Stimulated activated CD4-positive, alpha-beta T cell treated with anti-CD3 and anti-CD28 coated beads, Interleukin-12 subunit alpha, Interleukin-12 subunit beta, amount 100 ng/mL, for 4 hours (primary cell): ENCODE measurements at places on chromosomes 4 and X.
A peak's percentile ranks its signal among the peaks of the same experiment; 100 is the strongest.

DNA sequence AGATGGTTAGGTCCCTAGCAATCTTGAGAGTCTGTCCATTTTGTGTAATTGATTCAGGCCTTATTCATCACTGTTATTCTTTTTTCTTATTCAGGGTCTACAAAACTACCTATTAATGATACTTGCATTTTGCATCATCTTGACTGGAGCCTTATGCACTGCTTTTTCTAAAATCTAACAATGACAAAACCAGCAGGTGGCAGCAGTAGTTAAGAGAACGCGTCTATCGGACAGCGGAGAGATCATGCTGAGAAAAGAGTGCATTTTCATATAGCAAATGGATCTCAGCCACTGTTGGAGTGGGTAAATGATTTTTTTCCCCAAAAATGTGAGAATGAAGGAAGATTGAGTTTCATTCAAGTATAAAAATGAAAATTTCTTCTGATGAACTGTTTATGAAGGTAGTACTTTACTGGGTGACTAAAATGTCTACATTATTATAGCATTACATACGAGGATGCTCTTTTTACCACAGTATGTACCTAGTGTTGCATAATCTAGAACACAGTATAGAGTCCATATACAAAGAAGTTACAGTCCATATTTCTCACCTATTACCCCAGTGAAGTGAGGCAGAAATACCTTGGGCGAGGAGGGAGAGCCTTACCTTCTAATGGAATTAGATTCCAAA lies 43.2 kb downstream of the TMEM144 start:
- DNase-seq = peak; percentile 14

- DNase-seq = no peak
These were observed 1.5 kb downstream of the USP51 start for GRCh38 chrX:55488006-55488592.

DNA sequence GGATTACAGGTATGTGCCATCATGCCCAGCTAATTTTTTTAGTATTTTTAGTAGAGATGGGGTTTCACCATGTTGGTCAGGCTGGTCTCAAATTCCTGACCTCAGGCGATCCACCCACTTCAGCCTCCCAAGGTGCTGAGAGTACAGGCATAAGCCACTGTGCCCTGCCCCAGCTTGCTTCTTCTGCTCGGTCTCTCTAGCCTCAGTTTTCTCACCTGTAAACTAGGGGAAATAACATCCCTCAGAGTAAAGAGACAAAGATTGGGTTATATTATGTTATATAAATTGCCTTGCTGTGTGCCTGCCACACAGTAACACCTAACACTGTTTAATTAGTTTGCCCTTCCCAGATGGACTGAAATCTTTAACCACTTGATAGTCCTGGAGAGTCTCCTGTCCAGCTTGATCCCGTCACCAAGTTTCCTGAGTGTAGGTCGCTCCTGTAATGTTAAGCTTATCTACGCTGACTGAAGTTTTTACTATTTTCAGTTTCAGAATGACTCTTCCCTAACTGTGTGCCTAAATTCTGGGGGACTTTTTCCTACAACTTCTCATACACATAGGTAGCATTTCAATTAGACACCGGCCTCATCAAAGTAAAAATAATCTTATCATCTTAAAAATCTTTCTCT lies 412.7 kb upstream of the TENM3 start:
- no peak for DNase-seq

DNA sequence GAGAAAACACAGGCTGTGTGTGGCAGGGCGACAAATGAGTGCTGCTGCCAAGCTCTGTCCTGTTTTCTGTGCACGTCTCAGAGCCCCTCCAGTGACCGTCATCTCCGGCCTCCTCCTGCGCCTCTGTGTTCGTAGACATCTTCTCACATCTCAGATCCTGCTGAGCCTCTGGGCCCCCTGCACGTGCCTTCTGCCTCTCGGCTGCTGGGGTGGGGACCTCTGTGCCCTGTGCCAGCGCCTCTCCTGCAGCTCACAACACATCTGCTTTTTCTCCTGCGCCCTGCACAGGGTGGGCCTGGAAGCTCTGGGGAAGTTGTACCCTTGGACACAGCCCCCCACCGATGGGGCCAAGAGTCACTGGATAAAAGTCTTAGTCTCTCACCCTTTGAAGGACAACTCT lies 2.4 kb upstream of the CTAG2 start:
- no peak for DNase-seq

GRCh38 chrX:39398963-39399261 lies 597.7 kb downstream of the MID1IP1 start:
- DNase-seq = no peak

DNA sequence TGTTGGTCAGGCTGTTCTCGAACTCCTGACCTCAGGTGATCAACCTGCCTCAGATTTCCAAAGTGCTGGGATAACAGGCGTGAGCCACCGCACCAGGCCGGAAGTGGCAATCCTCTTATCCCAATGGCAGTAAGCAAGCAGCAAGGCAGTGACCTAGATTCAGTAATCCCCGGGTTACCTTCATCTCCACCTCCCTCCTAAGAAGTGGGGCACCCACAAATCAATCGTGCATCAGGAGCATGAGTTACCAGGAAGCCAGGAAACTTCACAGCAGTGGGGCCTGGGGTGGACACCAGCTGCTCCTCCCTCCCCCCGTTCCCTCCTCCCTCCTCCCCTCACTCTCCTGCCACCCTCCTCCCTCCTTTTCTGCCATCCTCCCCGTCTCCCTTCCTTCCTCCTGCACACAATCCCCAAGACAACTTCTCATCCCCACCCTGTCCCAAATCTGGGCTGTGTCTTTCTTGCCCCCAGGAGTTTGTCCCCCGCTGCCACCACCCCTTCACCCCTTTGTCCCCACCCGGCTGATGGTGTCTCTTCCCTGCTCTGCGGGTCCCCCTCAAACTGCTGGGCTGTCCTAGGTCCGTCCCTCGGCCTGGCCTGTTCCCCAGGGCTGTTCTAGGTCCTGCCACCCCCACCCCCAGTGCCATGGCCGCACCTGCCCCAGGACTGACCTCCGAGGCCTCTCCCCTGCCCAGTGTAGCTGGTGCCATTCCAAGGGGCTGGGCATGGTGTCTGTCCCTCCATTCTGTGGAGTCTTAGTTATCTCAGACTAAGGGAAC lies 2.2 kb downstream of the PDE6B start:
- DNase-seq = no peak

DNA sequence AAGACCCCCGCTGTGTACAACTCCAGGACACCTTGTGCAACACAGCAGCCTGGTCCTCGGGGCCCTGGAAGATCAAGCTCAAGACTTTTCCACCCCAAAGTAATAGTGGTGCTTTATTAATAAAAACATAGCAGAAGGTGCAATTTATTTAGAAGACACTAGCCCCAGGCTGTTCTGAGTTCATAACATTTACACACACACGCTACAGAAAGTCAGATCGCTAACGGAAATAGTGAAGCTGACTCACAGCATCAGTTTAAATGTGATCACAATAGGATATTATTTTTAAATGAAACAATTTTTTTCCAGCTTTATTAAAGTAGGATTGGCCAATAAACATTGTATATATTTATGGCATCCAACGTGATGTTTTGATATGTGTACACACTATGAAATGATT lies 141.0 kb downstream of the STK32B start:
- no peak for DNase-seq

DNA sequence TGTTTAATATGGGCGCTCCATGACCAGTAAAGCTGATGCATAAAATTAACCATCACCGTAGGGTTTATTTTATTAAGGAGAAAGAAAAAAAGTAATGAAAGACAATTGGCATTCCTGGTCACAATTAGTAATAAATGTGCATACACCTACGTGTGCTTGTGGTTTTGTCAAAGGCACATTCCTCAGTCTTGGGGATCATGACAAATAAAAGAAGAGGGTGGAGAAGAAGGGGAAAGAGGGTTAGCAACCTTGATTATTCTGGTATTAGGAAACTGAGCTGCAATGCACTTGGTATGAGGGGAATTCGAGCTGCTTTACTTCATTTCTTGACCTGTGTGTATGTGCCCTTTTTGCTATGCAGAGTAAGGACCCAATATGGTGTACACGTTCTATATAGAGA lies 1798.3 kb upstream of the PCDH7 start:
- no peak for DNase-seq

- DNase-seq = no peak
These were observed 1443.3 kb downstream of the RAPGEF2 start for GRCh38 chr4:160546201-160546600.

DNA sequence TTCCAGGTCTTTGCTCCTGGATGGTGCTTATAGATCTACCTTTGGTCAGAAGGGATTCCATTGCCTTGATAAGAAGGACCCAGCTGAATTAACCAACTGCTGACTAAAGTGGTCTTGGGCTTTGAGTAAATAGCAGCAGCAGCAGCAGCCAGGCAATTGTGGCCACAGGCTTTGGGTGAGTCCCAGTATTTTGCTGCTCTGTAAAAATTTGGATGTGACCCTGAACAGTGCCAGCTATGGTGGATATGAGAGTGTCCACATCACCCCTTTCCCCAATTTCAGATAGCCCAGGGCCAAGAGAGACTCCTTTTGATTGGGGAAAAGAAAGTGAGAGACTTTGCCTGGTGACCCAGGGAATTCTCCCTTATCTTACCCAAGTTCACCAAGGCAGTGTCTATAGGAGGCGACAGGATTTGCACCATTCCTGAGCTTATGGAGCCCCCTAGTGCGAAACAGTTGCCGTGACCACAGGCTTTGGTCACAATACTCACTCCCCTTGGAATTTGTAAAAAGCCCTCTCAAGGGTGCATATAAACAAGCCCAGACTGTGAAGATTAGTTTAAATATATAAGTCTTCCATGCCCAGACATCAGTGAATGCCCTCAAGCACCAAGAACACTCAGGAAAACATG lies 518.0 kb downstream of the TMA16 start:
- DNase-seq = peak; percentile 4

GRCh38 chrX:132940727-132941327 lies 17.6 kb downstream of the HS6ST2 start:
- no peak for DNase-seq

- no peak for DNase-seq
These were observed 106.2 kb upstream of the AFAP1 start for GRCh38 chr4:8045909-8046308.

- DNase-seq = no peak
These were observed 16.3 kb downstream of the RNF128 start for GRCh38 chrX:106742805-106743204.

DNA sequence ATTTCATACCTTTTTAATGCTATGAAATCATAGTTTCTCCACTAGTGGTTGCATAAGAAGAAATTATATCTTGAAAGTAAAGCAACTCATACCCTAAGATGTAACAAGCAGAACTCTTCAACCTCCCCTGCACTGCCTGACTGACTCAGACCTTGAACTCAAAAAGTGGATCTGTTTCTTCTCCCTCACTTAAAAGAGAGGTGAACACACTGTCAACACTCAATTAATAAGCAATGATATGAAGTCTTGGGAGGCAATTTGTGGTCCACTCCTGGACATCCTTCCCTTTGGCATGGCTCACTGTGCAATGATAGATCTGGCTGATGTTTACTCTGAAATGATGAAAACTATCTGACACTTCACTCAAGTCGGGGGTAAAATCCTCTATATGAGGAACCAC lies 282.0 kb upstream of the DKK2 start:
- no peak for DNase-seq

DNA sequence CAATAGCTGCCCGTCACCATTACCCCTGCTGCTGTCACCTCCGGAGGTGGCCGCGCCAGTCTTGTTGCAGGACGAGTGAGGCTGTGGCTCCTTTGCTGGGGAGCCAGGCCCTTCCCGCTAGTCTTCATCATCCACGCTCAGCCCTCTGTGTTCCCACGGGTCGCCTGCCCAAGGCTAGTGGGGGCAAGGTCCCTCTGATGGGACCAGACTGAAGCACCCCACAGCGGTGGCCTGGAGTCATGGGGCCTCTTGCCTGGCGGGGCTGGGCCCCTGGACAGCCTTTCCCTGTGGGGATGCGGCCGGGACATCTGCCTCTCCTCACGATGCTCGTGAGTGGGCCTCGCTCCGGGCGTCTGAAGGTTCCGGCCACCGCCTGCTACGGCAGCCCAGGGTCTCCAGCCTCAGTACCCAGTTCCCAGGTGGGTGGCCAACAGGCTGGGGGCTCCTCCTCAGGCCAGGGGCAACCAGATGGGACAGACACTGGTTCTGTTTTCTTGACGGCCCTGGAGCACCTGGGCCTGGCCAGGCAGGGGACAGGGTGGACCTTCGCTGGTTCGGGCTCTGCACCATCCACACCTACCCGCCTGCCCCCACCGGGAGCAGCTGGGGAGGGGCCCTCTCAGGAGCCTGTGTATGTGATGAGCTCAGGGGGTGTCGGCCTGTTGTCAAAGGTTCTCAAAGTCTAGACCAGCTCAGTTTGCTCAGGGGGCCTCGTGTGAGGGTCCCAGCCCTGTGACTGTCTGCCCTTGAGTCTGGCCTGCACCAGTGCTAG lies 32.3 kb downstream of the DOK7 start:
- DNase-seq = no peak

DNA sequence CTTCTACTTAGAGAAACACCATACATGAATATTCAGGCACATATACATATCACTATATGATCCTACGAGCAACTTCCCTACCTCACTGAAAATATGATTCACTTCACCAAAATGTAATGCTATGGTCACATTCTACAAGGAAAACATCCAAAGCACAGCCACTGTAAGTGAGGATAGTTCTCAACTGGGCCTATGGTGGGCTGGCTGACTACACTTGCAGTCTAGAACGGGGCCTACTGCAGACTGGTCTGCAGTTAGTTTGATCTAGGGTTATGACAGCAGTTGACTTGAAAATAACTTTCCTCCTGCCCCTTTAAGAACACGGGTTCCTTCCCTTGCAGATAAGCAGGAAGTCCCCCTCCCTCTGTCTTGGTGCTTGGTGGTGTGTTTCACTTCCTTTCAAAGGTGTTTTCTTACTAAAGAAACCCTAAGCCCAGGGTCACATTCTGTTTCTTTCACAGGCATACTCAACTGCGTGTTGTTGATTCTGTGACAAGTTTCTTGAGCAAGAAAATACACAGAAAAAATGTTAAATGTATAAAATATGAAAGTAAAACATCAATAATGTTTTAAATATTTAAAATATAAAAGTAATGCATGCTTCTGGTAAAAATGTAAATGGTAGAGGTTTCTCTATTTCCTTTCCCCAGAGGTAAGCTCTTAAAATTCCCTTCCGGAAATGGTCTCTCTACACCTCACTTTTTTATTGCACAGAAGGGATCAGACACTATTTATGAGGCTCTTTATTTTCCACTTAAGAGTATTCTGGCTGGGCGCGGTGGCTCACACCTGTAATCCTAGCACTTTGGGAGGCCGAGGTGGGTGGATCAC lies 18.0 kb upstream of the TMSB4X start:
- no peak for DNase-seq

- no peak for DNase-seq
These were observed 34.7 kb downstream of the CRMP1 start for GRCh38 chr4:5858020-5858769.

DNA sequence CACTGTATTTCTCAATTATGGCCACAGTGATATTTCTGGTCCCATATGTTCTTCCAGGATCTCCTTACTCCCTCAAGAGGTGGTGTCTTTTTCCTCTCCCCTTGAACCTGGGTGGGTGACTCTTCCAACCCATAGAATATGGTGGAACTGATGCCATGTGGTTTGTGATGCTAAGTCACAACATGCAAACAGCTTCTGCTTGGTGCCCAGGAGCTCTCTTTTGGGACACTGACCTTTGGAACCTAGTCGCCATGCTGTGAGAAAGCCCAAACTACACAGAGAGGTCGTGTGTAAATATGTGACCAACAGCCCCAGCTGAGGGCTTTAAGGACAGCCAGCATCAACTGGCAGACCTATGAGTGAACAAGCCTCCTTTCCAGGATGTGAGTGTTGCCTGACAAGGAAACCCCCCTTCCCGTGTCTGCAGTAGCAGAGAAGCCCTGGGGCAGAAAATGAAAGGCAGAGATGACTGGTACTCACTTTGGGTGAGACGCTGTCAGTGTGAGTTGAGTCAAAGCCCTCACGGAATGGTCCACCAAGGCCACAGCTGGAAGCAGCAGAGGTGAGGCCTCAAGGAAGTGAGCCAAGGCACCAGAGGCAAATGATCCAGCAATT lies 223.4 kb downstream of the BCOR start:
- DNase-seq = peak; percentile 37
